SJSA1 (cell line): ENCODE measurements at places on chromosomes 1 and 21. TPM values are rescaled to one million over a fixed set of nuclear protein-coding genes. Genes with fewer than 3 reads are reported as not detected.

DNA sequence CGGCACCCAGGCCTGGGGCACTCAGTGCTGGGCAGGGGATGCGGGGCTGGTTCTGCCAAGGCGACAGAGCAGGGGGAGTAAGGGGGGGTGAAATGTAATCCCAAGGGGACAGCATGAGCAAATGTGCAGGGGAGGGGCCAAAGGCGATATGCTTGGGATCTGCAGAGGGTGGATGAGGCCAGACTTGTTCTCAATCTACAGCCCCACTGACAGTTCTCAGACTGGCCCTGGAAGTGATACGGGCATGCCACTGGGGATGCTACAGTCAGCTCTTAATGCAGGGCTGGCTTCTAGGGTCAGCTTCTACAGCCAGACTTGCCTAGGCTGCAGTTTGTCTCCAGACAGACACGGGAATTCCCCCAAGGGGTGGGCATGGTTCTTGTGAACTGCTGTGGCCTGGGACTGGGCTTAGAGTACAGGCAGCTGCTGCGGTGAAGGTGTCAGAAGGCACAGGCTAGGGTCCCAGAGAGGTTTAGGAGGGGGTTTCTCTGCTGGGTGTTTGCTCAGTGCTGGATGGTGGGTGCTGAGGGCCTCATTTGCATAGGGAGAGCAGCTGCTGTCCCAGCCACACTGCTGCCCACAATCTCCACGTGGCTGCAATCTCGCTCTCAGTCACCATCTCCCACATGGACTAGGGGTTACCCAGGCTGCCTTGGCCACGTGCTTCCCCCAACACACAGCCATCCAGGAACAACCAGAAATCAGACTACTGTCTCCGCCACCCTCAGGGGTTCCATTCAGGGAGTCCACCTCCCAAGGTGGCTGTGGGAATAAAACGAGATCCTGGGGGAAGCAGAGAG is 190.1 kb downstream of the HIVEP3 start:
- no peak for DNase-seq

GPR25 gene
- not detected in 2 replicates for total RNA-seq

DNA sequence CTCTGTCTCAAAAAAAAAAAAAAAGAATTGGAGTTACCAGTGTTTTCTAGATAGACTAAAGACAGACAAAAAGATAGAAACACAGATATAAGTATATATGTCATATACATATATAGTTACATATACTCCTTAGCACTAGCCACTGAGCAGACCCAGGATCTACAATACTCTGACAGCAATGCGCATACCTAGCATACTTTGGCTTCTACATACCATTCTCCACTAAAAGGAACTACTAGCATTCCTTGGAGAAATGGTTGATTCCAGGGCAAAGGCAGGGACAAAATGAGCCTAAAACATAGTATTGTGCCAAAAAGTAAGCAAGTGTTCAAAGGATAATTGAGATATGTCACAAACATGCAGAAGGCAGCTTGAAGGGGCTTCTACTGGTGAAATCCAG is 22.7 kb downstream of the SYNJ1 start:
- no peak for DNase-seq

ADAM30 gene
- total RNA-seq: not detected in 2 replicates

- DNase-seq: no peak
Observed at GRCh38 chr21:38848187-38848609, 42.5 kb downstream of the ETS2 start.

- no peak for DNase-seq
Observed at GRCh38 chr1:226632922-226633351, 84.4 kb downstream of the STUM start.

ADAMTS1 gene
- total RNA-seq: 57.6 and 69.7 TPM in 2 replicates

- DNase-seq: no peak
Observed at GRCh38 chr1:45621501-45621836, 2.4 kb downstream of the CCDC17 start.

SAMD11 gene
- 232 and 256 TPM in 2 replicates for total RNA-seq

TMEM200B gene
- total RNA-seq: 0.39 TPM in 1 of 2 replicates, not detected in the other

GRCh38 chr1:104733866-104734265 is 984.2 kb downstream of the AMY1C start:
- no peak for DNase-seq

CAP1 gene
- 331 and 642 TPM in 2 replicates for total RNA-seq

DNA sequence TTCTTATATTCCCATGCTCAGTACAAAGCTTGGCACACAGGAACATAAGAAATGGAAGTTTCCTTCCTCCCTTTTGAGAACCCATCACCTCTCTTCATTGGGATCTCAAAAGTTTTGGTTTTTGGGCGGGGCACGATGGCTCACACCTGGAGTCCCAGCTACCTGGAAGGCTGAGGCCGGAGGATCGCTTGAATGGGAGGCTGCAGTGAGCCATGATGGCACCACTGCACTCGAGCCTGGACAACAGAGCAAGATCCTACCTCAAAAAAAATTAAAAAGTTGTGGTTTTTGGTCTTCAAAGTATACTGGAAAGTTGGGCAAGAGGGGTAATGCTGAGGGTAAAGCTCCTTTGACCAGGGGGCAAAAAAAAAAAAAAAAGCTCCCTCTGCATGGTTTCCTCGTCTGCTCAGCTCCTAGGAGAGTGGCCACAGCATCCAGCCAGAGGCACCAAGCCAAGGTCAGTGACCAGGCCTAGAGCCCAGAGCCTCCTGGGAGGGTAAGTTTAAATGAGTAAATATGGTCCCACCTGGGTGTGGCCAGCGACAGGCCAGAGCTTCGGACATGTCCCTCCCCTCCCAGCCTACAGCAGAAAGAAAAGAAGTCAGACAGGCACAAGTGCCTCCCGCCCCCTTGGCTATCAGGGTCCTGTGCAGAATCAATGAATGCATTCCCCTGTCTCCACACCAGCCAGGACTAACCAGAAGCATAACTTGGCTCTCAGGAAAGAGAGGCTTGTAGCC is 5.0 kb downstream of the MEF2D start:
- no peak for DNase-seq

DNA sequence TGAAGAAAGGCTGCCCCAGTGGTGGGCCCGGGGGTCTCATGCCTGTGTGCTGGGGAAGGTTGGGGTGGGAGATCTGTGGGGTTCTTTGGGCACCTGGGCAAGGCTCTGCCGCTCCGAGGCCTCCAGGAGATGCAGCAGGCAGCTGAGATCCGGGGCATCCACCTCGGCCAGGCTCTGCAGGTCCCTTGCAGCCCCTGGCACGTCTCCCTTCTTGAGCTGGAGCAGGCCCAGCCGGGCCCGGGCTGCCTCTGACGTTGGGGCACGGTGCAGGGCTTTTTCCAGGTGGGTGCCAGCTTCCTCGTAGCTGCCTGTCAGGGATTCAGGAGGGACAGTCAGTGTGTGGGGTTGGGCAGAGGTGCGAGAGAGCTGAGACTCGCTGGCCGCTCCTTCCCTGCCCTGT is 11.4 kb upstream of the MMEL1 start:
- DNase-seq: peak; percentile 36

SWT1 gene
- total RNA-seq: 0.63 and 1.5 TPM in 2 replicates

MANEAL gene
- 0.95 TPM in 1 of 2 replicates, not detected in the other for total RNA-seq

DLGAP3 gene
- not detected in 2 replicates for total RNA-seq

DNA sequence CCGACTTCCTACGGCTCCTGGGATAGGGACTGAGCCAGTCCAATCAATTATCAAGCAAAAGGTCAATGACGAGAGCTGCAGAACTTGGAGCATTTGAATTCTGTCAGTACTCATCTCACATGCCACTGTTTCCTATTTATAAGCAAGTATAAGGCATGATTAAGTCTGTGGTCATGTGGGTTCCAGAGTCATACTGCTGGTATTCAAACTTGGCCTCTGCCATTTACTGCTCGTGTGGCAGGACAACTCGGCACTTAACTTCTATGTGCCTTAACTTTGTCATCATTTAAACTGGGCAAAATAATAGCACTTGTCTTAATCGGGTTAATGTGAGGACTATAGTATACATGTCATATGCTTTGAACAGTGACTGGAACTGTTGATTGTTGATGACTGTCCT is 44.9 kb upstream of the TNFSF18 start:
- peak; percentile 54 for DNase-seq

PHTF1 gene
- total RNA-seq: 38.3 and 42.4 TPM in 2 replicates

GRCh38 chr1:31752952-31753475 is 11.1 kb downstream of the ADGRB2 start:
- no peak for DNase-seq

DNA sequence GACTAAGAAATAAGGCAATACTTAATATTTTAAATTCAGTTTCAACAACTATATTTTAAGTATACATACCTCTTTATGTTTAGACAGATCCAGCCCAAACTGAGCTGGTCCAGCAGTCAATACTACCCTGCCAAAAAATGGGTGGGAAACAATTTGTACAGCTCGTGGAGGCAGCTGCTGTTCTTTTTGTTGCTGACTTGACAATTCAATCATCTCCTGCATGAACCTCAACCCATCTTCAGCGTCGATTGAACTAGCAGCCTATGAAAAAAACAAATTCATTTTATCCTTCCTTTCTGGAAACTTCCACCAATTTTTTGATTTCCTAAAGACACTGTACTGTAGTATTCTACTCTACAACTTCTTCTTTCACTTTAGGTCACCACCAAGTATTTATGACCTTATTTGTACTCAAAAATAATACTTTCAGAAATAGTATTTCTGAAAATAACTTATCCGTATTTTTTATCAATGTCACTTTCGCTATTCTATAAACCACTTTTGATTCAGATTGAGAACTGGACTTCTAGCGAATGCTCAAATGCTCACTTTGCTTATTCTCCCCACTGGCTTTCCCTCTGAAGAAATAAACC is 46.5 kb downstream of the EDEM3 start:
- DNase-seq: no peak

BCL2L15 gene
- total RNA-seq: 0.03 and 0.13 TPM in 2 replicates

- DNase-seq: peak; percentile 44
Observed at GRCh38 chr1:118151312-118151937, 33.6 kb downstream of the SPAG17 start.

DENND2C gene
- total RNA-seq: 1.5 TPM in 2 replicates

CCDC181 gene
- 0.16 and 0.72 TPM in 2 replicates for total RNA-seq

DIO1 gene
- total RNA-seq: not detected in 2 replicates

- DNase-seq: no peak
Observed at GRCh38 chr1:185433667-185434066, 116.6 kb upstream of the IVNS1ABP start.

GRCh38 chr1:185348985-185349384 is 31.9 kb upstream of the IVNS1ABP start:
- no peak for DNase-seq

DNA sequence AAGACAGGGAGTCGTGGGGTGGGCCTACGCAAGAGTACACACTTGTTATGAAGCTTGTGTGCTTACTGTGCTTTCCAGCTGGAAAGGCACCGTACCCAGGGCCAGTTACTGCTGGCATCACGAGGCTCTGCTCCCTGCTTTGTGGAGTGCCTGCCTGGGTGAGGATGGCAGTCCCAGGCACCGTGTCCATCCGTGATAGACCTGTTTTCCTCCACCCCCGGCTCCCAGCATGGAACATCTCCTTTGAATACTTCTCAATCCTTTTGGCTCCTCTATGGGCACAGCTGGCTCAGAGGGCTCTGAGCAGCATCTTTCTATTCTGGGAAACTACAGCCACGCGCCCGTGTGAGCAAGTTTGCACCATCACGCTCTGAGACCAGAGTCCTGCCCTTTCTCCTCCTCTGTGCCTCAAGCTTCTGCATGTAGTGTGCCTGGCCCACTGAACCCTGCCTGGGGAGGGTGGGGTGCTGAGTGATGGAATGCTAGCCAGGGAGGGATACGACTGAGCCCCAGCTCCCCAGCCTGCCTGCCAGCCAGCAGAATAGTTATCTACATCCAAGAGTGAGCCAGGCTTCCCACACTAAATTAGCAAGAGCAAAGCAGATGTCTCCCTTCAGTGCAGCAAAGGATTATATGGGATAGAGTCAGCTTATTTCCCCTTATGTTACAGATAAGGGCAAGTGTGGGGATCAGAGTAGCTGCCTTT is 7.1 kb upstream of the TNR start:
- no peak for DNase-seq

GRCh38 chr1:93591676-93592550 is 89.7 kb downstream of the BCAR3 start:
- no peak for DNase-seq

- DNase-seq: no peak
Observed at GRCh38 chr21:35096959-35097358, 47.9 kb upstream of the RUNX1 start.

DNA sequence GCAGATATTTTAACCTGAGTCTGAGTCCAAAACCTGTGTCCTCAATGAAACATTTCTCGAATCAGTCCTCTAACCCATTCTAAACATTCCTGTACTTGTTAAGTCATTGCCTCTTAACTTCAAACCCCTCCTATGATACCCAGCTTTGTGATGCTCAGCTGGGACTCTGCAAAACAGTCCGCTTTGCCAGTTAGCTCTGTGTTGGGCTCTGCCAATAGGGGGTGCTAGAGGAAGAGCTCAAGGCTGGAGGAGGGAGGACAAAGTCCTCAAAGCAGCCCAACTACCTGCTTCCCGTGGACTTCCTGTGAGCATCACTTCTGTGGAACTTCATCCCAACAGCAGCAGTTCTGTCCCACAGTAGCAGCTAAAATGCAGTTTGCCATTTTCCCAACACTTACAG is 38.1 kb upstream of the SYT14 start:
- peak; percentile 4 for DNase-seq

HLX gene
- 5.2 and 8.3 TPM in 2 replicates for total RNA-seq

DNA sequence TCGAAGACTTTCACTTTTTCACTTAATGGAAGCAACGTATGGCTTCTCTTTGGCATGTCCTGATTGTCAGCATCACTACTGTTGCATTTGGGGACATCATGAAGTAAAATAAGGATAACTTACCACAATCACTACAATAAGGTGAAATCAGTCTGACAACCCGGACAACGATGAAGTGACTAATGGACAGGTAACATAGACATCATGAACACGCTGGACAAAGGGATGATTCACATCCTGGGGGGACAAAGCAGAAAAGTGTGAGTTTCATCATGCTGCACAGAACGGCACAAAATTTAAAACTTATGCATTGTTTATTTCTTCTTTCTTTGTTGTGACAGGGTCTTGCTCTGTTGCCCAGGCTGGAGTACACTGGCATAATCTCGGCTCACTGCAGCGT is 53.9 kb downstream of the FH start:
- DNase-seq: no peak

- no peak for DNase-seq
Observed at GRCh38 chr1:81307786-81308185, 492.9 kb upstream of the ADGRL2 start.

GRCh38 chr1:223811634-223812101 is 34.1 kb downstream of the TP53BP2 start:
- DNase-seq: no peak
